Forelimb muscle (tissue), 1 donor: ENCODE measurements at places on chromosomes 6 and 20. TPM values are rescaled to one million over a fixed set of nuclear protein-coding genes. Genes with fewer than 3 reads are reported as not detected.

The OARD1 gene
- 17.5 TPM for polyA plus RNA-seq

The C6orf15 gene
- polyA plus RNA-seq: not detected

The DEFB132 gene
- polyA plus RNA-seq: not detected

The GNAS gene
- 3,555 TPM for polyA plus RNA-seq

The HEBP2 gene
- 46.7 TPM for polyA plus RNA-seq

The DAAM2 gene
- 35.2 TPM for polyA plus RNA-seq

The EYA2 gene
- 1.5 TPM for polyA plus RNA-seq

The TREML1 gene
- polyA plus RNA-seq: 0.38 TPM

GRCh38 chr6:29491574-29491973 lies 3.8 kb upstream of the MAS1L start:
- DNase-seq: no peak

- DNase-seq: no peak
These were observed 19.5 kb downstream of the SF3B5 start for GRCh38 chr6:144075875-144076274.

- DNase-seq: no peak
These were observed 49.4 kb upstream of the ARMC2 start for GRCh38 chr6:108798670-108799353.

GRCh38 chr20:35166242-35166830 lies 5.5 kb upstream of the PROCR start:
- DNase-seq: no peak

GRCh38 chr20:3751305-3751674 lies 16.3 kb downstream of the ADISSP start:
- no peak for DNase-seq

GRCh38 chr20:62978561-62978943 lies 26.0 kb downstream of the SLC17A9 start:
- no peak for DNase-seq

DNA sequence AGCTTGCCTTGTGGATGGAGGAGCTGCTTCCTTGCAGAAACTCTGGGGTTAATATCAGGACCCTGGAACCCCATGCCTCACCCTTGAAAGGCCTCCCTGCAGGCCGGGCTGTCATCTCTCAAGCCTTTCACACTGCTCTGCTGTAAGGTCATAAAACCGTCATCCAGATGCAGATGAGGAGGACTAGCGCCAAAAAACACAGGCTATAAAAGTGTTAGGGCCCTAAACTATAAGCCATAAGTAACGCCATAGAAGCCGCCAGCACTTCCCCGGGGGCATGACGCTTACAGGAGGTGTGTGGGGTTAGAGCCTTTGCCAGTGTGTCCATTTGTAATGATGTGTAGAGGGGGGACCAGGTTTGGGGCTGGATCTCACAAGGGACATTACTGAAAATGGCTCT lies 47.6 kb downstream of the CDH4 start:
- DNase-seq: no peak

DNA sequence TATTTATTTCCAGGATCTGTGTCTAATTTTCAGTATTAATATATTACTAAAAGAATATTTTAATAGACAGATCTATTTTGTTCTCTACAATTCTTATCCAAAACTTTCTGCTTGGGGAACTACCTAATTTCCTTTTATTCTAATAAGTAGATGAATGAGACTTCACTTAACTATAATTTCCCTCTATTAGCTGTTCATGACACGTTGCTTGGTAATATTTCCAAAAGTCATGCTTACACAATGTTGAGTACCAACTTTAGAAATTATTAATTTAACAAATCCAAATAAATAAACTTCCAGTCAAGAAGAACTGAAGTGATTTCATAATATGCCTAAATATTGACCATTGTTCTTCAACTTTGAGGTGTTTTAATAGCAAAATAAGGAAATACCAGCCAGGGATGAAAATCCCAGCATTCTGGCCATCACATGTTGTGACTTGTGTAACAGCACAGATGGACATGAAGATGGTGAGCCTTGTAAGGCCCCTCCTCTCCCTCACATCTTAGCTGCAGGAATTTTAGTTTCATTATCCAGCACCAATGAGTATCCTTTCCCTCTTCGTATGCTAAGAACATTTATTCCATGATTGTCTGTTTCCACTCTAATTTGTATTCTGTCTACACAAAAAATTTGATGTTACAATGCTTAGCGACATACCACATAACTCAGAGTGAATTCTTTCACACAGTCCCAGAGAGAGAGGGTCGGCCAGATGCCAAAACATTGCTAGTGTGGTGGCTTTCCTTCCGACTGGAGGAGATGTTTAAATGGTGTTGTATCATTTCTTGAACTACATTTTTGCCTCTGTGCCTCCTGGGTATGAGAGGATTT lies 137.5 kb downstream of the FOXA2 start:
- no peak for DNase-seq

- DNase-seq: no peak
These were observed 63.7 kb downstream of the KCNB1 start for GRCh38 chr20:49418809-49419208.
